ENCODE measurements at places on chromosomes 1 and 21.
A peak's percentile ranks its signal among the peaks of the same experiment; 100 is the strongest.

DNA sequence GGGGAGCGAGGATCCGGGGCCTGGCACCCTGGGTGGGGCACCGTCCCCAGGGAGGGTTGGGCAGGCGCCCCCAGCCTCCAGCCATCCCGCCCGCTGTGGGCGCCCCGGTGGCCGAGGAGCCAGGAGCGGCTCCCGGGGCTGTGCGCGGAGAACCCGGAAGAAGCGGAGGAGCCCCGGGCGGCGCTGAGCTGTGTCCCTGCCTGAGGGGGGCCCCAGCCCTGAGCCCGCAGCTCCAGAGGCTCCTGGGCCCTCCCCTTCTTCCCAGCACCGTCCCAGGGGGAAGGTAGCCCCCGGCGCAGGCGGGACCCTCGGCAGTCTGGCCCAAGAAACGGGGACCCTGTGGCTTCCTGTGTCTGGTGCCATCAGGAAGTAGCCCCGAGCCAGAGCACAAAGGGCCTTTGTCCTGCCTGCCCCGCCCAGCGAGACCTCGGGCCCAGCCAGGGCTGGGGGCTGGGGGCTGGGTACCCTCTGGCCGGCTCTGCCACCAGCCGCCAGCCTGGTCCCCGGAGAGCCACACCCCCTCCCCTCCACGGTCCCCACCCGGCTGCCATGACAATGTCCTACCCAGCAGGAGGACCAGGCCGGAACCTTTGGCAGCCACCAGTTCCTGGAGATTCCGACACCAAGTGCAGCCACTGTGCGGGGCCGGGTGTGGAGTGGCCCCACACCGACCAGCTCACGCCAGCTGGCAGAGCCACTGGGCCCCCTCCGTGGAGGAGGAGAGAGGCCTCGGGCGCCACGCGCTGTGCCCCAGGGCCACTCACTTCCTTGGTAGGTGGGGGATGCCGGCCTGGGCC lies 15.6 kb upstream of the TTLL10 start:
- DNase-seq = peak; percentile 21

- no peak for DNase-seq
Measured at GRCh38 chr1:62778208-62778607, 5.7 kb upstream of the ATG4C start.

DNA sequence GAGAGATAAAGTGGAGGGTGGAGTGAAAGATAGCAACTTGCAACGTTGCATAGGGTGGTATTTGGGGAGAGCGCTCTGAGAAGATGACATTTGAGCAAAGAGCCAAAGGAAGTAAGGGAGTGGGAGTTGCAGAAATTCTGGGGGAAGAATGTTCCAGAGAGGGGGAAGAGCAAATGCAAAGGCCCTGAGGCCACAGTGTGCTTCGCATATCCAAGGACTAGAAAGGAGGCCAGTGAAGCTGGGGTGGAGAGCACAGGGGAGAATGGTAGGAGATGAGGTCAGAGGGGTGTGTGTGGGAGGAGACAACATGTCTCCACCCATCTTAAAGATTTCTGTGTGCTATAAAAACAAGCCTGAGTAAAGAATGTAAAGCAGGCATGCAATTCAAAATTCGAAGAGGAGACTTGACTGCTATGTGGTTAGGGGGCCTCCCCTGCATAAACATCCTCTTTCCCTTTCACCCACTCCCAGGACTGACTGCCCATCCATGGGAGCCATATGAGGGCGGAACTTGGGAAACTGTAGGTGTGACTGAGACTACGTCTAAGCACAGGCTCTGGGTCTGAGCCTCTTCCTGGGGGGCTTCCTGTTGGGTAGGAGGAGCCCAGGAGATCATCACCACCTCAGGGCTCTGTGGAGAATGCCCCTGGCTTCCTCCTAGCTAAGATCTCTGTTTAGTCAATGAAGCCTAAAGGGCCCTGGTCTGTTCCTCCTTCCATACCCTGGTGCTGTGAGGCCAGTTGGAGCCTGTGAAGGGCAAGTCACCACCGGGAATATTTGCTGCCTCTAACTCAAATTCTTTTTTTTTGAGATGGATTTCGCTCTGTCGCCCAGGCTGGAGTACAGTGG lies 2.9 kb upstream of the CLIC4 start:
- DNase-seq = no peak

- DNase-seq = no peak
Measured at GRCh38 chr1:182599339-182599738, 4.8 kb downstream of the RGS16 start.

All from NCI-H345 (cell line).